ENCODE measurements at places on chromosomes 16 and 17.

- no peak for DNase-seq
Observed at GRCh38 chr17:56982312-56982711, 4.4 kb downstream of the SCPEP1 start.

DNA sequence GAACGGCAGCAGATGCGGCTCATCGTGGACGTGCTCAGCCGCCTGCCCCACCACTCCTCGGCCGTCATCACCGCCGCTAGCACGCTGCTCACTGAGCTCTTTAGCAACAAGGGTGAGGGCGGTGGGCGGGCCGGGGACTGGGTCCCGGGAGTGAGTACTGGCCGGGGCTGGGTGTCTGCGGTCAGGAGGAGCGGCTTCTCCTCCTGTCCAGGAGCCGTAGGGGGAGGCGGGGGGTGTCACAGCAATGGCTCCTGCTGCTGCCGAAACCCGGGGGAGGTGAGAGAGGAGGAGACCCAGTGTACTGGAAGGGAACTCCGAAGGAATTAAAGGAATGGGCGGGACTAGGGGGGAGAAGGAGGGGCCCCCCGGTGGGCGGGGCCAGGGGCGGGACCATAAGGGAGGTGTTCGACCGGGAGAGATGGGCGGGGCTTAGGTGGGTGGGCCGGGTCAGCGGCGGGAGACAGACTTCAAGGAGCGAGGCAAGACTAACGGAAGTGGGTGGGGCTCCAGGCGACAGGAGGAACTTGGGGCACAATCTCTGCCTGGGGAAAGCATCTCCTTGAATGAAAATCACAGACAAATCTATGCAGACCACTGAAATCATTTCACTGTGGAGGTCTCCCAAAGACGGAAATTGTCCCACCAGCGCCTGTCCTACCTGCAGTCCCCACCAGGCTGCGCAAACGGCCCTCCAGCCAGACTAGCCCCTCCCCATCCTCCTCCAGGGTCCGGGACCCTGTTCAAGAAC is 2.4 kb downstream of the NAGS start:
- peak; percentile 76 for DNase-seq

DNA sequence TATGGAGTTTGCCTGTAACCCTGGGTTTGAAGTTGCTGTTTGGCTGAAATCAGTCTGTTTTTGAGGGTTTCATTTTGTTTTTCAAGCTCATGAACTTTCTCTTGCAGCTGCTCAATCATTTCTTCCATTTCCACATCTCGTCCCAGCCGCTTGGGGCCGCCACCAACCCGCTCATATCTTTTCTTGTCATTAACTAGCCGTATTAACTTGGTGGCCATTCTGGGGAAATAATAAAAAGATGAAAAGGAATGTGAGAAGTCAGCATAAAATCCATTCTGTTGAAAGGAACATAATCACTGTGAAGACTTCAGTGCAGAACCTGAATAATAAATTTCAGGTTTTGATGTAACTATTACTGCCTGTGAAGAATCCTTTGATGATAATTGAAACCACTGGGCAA is 11.5 kb downstream of the RPGRIP1L start:
- DNase-seq, result no peak

DNA sequence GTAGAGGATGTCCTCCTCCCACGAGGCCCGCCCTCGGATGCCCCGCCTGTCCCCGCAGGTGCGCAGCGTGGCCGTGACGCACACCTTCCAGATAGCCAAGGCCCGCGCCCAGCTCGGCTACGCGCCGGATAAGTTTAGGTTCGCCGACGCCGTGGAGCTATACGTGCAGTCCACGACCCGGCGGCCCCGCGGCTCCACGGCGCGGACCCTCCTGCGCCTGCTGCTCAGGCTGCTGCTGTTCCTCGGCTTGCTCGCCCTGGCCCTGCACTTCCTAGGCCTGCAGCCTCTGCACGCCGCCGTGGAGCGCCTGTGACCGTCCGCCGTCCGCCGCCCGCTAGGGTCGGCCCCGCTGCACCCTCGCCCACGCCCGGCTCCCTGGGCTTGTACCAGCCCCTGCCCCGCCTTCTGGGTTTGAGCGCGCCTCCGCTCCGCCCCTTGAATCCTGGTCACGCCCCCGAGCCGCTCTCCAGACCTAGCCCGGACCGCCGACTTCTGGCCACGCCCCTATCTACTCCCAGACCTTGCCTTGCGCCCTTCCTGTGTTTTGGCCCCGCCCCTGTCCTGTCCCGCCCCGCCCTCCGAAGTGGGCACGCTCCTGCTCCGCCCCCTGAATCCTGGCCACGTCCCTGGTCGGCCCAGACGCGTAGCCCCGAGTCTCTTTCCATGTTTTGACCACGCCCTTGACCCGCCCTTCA is 15.8 kb upstream of the EEF2K start:
- DNase-seq, result peak; percentile 99

- DNase-seq, result peak; percentile 97
Observed at GRCh38 chr17:46984341-46984740, 5.3 kb upstream of the RPRML start.

DNA sequence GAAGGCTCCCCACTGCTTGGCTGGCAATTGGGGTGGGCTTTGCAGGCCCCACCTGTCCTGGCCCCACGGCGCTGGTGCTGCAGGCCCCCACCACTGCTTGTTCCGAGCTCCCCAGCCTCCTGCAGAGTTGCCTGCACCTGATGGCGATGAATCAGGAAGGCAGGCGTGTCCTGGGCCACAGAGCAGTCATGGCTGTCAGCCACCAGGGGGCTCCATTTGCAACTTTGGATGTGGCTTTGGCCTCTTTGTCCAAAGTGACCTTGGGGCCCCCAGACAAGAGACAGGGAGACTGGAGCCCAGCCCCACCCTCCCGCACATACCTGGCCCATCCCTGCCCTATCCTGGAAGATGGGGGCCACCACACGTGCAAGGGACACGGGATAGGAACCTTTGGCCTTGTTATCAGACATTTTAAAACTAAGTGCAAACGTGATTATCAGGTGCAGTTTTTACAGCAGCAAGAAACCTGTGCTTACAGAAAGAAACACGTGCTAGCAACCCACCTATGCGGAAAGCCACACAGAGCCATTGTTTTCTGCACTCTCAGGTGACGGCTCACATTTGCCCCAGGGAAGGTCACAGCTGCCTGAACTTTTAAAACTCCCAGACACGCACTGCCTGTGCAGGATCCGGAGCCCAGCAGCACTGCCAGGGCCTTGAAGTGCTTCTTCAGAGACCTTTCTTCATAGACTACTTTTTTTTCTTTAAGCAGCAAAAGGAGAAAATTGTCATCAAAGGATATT is at the start of gene DNASE1:
TSS of gene DNASE1 (plus strand) at position 443 of the 743 bp plus-strand sequence. CDS start 683 bp downstream, outside the sequence.
- no peak for DNase-seq

DNA sequence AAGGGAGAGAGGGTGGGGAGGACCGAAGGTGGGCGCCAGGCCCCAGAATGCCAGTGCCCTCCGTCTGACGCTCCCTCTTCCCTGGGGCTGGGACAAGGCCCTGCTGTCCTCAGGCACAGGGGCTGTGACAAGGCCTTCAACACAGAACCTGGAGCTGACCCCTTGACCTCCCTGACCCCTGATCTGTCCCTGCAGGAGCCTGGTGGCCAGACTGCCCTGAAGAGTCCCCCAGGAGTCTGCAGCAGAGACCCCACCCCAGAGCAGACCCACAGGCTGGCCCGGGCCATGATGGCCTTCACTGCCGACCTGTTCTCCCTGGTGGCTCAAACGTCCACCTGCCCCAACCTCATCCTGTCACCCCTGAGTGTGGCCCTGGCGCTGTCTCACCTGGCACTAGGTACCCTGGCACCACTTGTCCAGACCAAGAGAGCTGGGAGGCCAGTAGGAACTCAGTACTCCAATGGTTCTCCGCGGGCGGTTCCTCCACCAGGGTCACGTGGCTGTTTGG is 2.9 kb downstream of the SERPINF2 start:
- DNase-seq, result no peak

- no peak for DNase-seq
Observed at GRCh38 chr17:29251184-29251583, 4.5 kb downstream of the CRYBA1 start.

DNA sequence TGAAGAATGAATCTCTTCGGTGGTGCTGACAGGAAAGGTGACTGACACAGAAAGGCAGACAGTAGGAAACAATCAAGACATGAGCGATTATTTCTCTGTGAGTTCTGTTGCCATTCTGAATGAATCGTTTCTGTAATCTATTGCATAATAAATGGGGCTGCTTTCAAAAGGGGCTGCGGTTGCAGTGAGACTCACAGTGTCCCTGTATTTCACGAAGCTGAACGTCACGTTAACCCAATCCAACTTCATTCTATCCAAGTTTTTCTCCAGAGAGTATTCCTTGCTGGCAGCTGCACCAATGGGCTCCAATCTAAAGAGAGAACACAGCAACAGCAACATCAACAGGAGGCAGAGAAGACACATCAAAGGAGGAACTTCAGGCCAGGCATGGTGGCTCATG is 75.4 kb downstream of the DNAH3 start:
- DNase-seq, result no peak

Data from DMS 273 treated with DMSO at 0.1 percent for 48 hours (cell line).